ENCODE measurements at places on chromosomes 1 and 21. TPM values are rescaled to one million over a fixed set of nuclear protein-coding genes. Genes with fewer than 3 reads are reported as not detected.

DNA sequence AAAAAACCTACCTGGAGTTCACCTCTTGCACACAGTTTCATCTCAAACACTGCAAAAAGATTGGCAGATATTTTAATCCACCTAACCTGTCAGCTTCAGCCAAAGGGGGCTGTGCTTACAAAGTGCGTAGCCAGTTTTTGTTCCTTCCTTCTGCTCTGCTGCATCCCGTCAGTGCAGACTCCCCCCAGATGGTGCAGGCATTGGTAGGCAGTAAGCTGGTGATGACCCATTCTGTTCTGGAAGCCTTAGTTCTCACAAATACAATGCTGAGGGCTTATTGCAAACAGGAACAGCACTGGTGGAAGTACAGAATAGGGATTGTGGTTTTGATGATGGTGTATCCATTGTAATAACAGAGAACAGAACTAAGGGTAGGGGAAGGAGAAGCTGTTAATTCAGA, 239.5 kb downstream of the RYR2 start:
- no peak for DNase-seq
- no peaks in the 10 kb centered on the region for H3K4me1 ChIP-seq
- no peak overlapping the region for H3K4me3 ChIP-seq
- H3K27me3 ChIP-seq = no peaks in the 10 kb centered on the region

DNA sequence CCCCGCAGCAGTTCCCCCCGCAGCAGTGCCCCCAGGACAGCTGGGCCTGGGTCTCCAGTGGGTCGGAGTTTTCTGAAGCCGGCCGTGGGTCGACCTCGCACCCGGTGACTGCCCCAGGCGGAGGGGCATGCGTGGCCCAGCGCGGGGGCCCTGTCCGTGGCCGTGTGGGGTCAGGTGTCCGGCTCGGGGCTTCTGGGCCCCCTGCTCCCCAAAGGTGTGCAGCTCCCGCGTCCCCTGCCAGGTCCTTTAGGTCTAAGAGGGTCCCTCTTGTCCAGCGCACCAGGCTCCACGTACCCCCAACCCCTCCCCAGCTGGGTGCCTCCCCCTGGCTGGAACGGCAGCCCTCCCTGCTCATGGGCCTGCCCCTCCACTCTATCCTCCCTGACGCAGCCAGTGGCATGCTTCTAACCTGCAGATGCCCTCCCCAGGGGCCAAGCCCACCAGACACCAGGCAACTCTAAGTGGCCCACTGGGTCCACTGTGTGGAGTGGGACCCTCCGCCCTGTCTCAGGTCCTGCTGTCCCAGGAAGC, 5.9 kb upstream of the HES4 start:
- H3K4me1 ChIP-seq = peaks cover 16% of the 10 kb centered on the region
- no peak for DNase-seq
- H3K27ac ChIP-seq = no peak overlapping the region
- no peaks in the 10 kb centered on the region for H3K27me3 ChIP-seq
- H3K4me3 ChIP-seq = no peak overlapping the region

- peak overlapping the region; percentile 96 for H3K27ac ChIP-seq
- H3K4me1 ChIP-seq = peaks cover 17% of the 10 kb centered on the region
- H3K36me3 ChIP-seq = no peaks in the 10 kb centered on the region
- no peaks in the 10 kb centered on the region for H3K27me3 ChIP-seq
- peak overlapping the region; percentile 94 for H3K4me3 ChIP-seq
- peak; percentile 67 for DNase-seq
These were observed 803 bp downstream of the COP1 start for GRCh38 chr1:176206006-176206960.

The KCNJ9 gene
- not detected for total RNA-seq

DNA sequence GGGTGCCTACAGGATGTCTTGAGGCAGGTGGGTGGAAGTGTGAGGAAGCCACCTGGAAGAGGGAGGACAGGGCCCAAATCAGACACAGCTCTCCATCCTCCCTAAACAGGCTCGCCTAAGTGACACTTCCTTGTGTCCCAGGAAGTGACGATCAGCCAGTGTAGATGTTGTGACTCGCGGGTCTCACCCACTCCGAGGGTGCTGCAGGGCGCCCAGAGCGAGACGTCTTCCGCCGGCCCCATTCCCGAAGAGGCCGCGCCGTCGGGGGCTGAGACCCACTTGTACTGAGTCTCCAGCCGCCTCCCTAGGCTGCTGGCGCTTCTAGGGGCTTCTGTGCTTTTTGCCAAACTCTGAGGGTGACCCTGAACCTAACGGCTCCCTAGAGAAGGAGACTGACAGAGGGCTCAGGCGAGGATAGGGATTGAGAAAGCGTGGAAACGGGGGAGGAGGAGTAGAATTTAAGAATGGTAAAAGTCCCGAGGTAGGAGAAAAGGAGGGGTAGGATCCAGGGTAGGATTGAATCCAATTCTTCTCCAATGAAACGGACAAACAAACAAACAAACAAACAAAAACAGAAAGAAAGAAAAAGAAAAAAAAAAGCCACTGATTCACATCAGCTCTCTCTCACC, 543 bp upstream of the MARK1 start:
- peak; percentile 33 for DNase-seq
- peak overlapping the region; percentile 43 for H3K4me3 ChIP-seq
- no peaks in the 10 kb centered on the region for H3K27me3 ChIP-seq

The KRTAP21-2 gene
- total RNA-seq = not detected

DNA sequence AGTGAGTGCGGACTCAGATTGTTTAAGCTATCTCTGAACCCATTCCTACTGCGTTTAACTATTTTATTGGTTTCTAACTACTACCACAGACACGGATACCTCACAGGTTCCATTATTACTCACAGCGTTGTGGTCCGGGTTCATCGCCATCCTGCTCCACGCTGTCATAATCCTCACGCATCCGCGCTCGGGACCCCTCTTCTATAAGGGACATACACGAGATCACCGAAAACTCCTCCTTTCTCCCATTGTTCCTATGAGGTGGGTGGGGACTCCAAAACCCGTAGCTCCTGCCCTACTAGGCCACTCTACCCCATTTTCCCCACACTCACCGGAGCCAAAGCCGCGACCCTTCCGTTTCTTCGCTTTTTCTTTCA, 610 bp downstream of the RBM8A start:
- peaks cover 7% of the 10 kb centered on the region for H3K4me1 ChIP-seq
- no peak for DNase-seq
- H3K27ac ChIP-seq = peak overlapping the region; percentile 93

The FABP3 gene
- 7.5 TPM for total RNA-seq

The CELA3A gene
- total RNA-seq = 11.7 TPM

GRCh38 chr1:7266561-7266960, 481.3 kb downstream of the CAMTA1 start:
- H3K4me3 ChIP-seq = no peak overlapping the region
- no peak overlapping the region for H3K27ac ChIP-seq
- no peaks in the 10 kb centered on the region for H3K36me3 ChIP-seq
- H3K27me3 ChIP-seq = no peaks in the 10 kb centered on the region

The S100A1 gene
- 1.8 TPM for total RNA-seq

GRCh38 chr21:35108887-35109286, 59.8 kb upstream of the RUNX1 start:
- H3K4me1 ChIP-seq = no peaks in the 10 kb centered on the region
- DNase-seq = no peak
- H3K27ac ChIP-seq = no peak overlapping the region
- H3K4me3 ChIP-seq = no peak overlapping the region

The TSACC gene
- not detected for total RNA-seq

DNA sequence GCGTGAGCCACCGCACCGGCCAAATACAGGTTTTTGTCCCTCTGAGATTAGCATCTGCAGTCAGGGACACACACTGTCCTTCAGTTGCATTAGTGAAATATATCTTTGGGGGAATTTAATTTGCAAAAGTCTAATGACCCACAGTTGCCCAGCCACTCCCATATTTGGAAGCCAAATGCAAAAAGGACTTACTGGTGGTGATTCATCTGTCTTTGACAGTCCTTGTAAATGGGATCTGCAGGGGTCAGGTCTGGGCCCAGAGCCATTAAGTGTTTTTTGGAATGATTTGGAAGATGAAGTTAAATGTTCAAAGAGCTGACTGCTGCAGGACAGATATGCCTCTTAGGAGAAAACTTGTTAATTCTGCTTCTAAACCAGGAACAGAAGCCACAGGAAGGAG, 44.6 kb upstream of the DNASE2B start:
- no peak for DNase-seq
- H3K27me3 ChIP-seq = no peaks in the 10 kb centered on the region
- no peak overlapping the region for H3K27ac ChIP-seq
- no peak overlapping the region for H3K4me3 ChIP-seq
- no peaks in the 10 kb centered on the region for H3K36me3 ChIP-seq

GRCh38 chr1:37277366-37277765, 197.0 kb upstream of the ZC3H12A start:
- H3K36me3 ChIP-seq = no peaks in the 10 kb centered on the region
- no peaks in the 10 kb centered on the region for H3K4me1 ChIP-seq
- H3K4me3 ChIP-seq = no peak overlapping the region
- no peaks in the 10 kb centered on the region for H3K27me3 ChIP-seq
- no peak overlapping the region for H3K27ac ChIP-seq

- H3K27me3 ChIP-seq = peaks cover 16% of the 10 kb centered on the region
- no peak overlapping the region for H3K4me3 ChIP-seq
- no peaks in the 10 kb centered on the region for H3K36me3 ChIP-seq
- H3K27ac ChIP-seq = no peak overlapping the region
- no peaks in the 10 kb centered on the region for H3K4me1 ChIP-seq
These were observed 6.3 kb downstream of the HTR1D start for GRCh38 chr1:23210963-23211362.

GRCh38 chr1:155174324-155175280, 953 bp downstream of the TRIM46 start:
- peaks cover 3% of the 10 kb centered on the region for H3K4me1 ChIP-seq
- DNase-seq = peak; percentile 40
- H3K4me3 ChIP-seq = no peak overlapping the region
- no peak overlapping the region for H3K27ac ChIP-seq

The ZMYND12 gene
- total RNA-seq = 6.6 TPM

- no peaks in the 10 kb centered on the region for H3K27me3 ChIP-seq
- DNase-seq = no peak
- no peaks in the 10 kb centered on the region for H3K4me1 ChIP-seq
- H3K4me3 ChIP-seq = no peak overlapping the region
These were observed 647.5 kb upstream of the CHRM3 start for GRCh38 chr1:238738892-238739291.

The CLDN14 gene
- not detected for total RNA-seq

DNA sequence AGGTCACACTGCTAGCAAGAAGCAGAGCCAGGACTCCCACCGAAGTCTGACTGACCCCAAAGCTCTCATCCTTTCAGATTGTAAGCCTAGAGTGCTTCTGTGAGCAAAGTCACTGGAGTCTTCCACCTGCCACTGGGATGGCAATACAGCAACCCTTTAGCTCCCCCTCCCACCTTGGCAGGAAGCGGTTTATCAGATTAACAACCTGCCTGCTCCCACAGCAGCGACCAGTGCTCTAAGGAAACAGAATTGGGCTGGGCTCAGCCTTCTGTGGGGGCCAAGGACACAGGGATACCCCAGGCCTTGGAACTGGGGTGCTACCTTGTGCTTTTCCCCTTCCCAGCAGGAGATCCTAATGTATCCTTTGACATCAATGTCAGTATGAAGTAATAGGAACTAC, 76.0 kb downstream of the GFI1 start:
- no peaks in the 10 kb centered on the region for H3K27me3 ChIP-seq
- H3K27ac ChIP-seq = no peak overlapping the region
- no peaks in the 10 kb centered on the region for H3K36me3 ChIP-seq

DNA sequence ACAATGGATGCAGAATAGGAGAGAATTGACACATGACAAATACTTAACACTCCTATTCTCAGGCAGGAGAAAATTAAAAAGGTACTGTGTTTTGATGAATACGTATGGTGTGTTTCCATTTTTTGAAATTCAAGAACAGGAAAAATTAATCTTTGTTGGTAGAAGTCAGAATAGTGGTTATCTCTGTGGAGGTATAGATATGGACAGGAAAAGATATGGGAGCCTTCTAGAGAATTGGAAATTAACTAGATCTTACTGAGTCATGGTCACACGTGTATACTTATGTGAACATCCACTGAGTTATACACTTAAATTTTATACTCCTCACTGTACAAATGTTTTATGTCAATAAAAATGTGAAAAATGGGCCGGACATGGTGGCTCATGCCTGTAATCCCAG, 9.9 kb upstream of the TUT4 start:
- no peak overlapping the region for H3K4me3 ChIP-seq
- H3K4me1 ChIP-seq = no peaks in the 10 kb centered on the region
- no peaks in the 10 kb centered on the region for H3K27me3 ChIP-seq
- H3K27ac ChIP-seq = no peak overlapping the region
- no peaks in the 10 kb centered on the region for H3K36me3 ChIP-seq

GRCh38 chr1:246608616-246609376, 42.5 kb downstream of the CNST start:
- H3K27ac ChIP-seq = peak overlapping the region; percentile 61
- H3K27me3 ChIP-seq = no peaks in the 10 kb centered on the region
- H3K4me1 ChIP-seq = peaks cover 13% of the 10 kb centered on the region
- peak; percentile 88 for DNase-seq
